ENCODE measurements at places on chromosomes 1 and 21. TPM values are rescaled to one million over a fixed set of nuclear protein-coding genes. Genes with fewer than 3 reads are reported as not detected.

GRCh38 chr1:167477986-167478385 is 40.3 kb downstream of the CD247 start:
- DNase-seq = no peak

DNA sequence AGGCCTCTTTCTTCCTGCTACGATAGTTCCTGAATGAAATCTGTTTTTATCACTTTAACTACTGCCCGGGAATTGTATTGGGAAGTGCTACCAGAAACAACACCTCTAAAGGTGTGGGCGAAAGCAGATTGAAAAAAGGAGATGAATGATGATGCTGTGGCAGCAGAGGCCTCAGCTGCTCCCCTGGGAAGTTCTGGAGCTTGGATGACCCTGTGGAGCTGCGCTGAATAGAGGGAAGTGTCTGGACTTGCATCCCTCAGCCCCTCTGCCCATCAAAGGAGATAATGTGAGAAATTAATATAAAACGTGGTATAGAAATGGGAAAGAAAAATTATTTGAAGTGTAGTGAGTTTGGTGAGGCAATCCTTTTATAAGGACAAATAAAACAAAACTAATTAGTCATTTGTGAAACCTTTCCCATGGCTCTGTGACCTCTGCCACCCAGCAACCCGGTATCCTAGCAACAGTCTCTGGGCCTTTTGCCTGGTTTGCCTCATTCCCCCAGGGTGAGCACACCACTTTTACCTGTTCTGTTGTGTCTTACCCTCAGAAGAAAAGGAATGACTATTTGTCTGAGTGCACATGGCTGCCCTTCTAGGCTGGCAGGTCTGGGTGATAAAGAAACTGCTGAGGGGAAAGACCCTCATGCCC is 21.3 kb downstream of the OVAAL start:
- DNase-seq = no peak

- no peak for DNase-seq
Measured at GRCh38 chr1:216700779-216701178, 22.4 kb downstream of the ESRRG start.

GRCh38 chr1:70785287-70785686 is 262.3 kb downstream of the PTGER3 start:
- DNase-seq = no peak

DNA sequence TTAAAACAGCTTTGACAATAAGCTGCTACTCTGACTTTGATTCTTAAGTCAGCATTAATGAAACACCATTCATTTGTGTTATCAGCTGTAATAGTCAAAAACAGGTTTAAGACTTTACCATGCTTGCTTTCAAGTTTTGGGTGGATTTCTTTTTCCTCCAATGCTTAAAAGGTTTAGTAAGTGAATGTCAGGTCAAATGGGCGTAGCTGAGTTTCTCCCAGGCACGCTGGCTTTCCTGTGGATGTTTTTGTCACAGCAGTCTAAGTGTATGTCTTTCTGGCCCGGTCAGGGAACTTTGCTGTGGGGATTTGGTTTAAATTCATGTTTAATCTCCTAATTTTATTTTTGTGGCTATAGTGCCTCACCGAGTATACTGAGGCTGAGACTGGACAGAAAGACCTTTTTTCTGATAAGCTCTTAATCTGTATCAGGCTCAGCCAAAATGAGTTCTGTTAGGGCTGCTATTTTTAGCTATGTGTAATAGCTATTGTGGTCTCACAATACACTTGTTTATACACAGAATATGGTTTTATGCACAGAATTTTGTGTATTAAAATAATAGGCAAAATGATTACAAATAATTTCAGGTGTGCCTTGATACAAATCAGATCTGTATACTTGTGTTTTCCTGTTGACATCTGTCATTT is 292.8 kb downstream of the DISC1 start:
- no peak for DNase-seq

- no peak for DNase-seq
Measured at GRCh38 chr1:66980745-66981367, 56.1 kb downstream of the MIER1 start.

DNA sequence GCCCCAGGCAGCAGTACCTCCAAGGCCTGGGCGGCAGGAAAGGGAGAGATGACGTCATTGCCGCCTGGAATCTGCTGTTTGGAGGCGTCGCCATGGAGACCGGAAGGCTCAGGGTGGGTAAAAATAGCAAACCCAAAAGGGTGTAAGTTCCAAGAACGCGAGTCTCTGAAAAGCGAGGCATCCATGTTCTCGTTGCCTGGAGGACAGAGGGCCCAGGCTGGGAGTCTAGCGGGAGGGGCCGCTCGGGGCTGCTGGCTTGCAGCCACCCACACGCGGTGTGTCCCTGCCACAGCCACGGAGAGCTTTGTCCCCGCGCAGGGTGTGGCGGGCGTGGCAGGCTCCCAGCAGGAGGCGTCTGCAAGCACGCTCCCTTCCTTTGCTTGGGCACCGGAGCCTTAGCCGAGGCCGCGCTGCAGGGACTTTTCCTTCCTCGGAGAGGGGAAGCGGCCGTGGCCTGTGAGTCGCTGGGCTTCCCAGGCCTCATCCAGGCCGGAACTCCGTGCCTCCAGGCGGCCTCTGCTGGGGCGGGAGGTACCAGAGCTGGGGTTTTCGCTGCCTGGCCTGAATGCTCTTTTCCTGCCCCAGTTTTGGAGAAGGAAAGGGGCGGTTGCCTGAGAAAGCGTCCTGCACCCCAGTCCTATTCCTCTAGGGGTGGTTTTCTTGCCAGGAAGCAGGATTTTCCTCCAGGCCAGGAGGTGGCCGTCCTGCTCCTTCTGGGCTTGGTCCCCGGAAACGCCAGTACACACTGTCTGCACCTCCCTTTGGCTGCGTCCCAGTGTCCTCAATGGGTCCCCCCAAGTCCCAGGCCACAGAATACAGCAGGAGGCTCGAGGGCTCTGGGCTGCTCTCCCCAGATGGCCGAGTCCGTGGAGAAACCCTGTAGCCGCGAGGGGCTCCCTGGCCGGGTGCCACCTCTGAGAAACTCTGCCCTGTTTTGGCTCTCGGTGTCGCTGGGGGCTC is 15.3 kb upstream of the SKI start:
- DNase-seq = peak; percentile 87

- DNase-seq = no peak
Measured at GRCh38 chr21:31340514-31340913, 3.5 kb downstream of the TIAM1 start.

- DNase-seq = no peak
Measured at GRCh38 chr1:207313131-207313530, 8.3 kb upstream of the CD55 start.

DNA sequence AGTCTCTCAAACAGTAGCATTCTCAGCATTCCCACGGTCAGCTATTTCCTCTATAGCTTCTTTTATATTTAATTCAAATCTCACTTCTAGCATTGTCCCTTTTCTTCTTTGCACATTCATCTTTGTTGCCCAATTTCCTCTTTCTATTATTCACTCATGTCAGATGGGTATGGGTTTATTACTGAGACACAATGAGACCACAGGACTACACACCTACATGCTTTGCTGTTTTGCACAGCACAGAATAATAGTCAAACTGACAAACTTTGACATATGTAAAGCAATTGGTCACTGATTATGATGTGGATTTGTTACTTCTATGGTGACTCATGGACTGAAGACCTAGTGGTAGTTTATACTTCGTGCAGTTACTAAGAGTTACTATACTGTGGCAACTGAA is 5.8 kb upstream of the CD1C start:
- no peak for DNase-seq

DNA sequence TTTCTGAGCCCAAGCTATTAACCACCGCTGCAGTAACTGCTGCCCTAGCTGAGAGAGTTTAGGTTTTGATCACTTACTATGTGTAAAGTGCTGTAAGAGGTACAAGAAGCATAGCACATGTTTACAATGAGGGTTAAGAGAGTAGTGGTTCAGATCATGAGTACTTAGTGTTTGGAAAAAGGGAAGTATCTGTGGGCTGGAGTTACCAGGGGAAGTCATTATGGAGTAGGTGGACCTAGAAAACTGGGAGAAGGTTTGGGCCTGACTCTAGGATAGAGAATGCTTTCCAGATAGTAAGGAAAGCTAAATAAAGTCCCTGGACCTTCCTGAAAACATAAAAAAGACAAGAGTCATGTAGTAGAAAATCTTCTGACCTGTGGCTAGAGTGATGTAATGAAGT is 149.6 kb upstream of the PLXNA2 start:
- DNase-seq = no peak

GRCh38 chr1:66455446-66455845 is 78.5 kb upstream of the SGIP1 start:
- DNase-seq = no peak

- DNase-seq = no peak
Measured at GRCh38 chr1:153190373-153190772, 12.9 kb upstream of the LELP1 start.

DNA sequence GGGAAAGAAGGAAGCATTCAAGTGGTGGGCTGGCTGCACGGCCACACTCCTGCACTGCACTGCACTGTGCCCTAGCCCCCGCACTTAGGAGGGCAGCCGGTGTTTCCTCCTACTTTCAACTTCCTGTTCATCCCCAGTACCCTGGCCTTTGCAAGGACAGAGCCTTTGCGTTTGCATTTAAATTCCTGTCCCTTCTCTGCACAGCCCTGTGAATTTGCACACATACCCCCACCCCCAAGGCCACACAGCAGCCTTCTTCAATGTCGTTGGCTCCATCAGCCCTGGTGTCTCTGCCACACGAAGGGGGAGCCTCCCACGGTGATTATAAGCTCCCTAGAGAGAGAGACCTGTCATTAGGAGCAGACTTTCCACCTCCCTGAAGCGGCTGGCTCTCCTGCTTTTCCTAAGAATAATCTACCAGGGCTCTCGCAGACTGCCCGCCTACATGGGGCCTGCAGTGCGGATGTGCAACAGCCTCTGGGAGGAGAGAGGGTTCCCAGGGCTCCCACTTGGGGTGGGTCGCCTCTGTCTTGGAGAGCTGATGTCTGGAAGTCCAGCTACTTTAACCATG is 13.2 kb upstream of the SLC45A3 start:
- DNase-seq = no peak

DNA sequence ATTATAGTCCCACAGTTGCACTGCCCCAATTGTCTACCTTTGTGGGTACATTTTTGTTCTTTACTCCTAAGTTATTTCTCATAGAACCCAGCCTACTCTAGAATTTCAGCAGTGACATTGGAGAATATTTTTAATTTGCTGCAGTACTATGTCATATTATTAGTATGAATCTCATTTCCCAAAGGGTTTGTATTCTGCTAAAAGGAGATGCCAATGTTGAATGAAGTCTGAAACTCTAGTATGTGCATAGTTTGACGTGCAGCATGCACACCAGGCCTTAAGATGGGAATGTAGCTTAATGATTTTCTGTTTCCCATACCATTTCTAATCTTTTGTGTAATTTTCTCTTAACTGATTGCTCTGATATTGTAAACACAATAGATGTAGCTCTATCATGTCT is 10.5 kb upstream of the C1orf105 start:
- DNase-seq = no peak

DNA sequence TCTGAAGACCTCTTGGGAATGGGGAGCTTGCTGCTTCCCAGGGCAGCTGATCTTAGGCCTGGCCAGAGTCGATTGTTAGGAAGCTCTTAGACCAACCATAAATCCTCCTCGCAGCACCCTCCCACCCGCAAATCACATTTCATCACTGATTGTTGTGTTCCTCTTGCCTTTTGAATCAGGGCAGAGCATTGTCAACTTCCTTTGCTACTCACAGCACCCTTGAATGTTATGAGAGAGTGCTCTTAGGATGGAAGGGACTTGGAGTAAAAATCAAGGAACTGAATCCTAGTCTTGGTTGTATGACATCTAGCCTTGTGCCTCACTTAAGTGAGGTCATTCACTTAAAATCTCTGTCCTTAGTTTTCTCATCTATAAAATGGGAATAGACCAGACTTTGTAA is 3.0 kb downstream of the VASH2 start:
- no peak for DNase-seq

DNA sequence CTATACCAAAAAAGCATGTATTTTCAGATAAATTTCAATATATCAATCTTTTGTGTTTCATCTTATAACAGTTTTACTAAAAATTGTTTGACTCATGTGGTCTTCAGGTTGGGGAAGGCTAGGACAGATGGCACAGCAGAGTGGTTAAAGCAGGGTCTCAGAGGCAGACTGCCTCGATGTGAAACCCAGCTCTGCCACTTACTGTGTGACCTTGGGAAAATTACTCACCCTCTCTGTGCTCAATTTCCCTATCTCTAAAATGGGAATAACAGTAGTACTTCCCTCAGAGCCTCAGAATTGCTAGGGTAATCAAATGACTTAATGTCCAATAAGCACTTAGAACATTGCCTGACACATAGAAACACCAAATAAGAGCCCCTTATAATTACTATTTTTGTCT is 262.1 kb upstream of the FMN2 start:
- no peak for DNase-seq

- no peak for DNase-seq
Measured at GRCh38 chr1:209675565-209676154, 448 bp downstream of the G0S2 start.

DNA sequence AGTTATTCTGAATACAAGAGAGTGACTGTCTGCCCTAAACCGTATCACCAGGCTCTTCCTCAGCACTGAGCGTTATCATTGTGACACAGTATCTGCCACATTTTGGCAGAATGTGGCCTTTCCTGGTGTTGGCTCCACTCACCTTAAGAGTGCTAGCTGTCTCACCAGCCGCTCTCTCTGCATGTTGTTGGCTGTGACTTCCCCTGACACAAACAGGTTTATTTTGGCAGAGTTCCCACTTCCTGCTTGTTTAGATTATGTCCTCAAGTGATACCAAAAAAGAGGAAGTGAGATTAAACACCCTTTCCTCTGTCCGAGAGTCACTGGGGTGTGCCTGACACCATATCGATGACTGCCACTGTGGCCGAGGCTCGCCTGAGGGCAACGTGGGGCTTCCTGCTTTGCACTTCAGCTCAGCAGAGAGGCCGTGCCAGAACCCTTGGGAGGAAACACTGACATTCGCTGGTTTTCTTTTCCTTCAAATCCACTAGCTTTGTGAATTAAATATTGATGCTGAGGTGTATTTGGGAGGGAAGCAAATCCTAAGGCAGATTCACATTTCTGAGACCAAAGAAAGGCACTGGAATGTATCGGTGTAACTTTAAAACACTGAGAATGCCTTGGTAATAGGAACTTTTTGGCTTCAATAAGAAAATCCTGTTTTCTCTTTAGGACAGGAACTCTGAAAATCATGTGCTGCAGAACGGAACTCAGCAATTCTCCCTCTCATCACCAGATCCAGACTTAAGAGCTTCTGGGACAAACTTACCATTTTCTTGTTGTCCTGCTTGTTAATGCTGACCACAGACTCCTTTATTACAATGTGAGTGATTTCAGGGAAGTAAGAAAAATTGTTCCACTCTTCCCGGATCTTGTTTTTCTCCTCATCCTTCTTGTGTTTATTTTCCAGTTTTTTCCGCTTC is 102.1 kb downstream of the JAK1 start:
- DNase-seq = no peak

DNA sequence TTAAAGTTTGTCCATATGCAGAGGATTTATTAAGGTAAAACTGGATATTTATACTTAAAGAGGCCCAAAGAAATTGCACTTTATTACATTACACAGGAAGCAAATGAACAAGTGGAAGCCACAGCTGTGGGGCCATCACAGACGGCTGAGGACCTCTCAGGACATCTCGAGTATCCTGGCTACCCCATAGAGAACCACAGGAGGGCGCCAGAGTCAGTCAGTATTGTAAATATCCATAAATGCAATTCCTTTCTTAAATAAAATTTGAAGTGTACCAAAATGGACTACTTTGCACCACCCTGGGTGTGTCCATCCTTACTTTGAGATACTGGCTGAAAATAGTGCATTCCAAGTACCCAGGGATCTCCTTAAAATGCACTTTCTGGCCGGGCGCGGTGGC is 257.2 kb downstream of the MRPL39 start:
- DNase-seq = no peak

The PRRX1 gene
- polyA plus RNA-seq = 154 TPM

The S100A7 gene
- polyA plus RNA-seq = not detected

The RPL22 gene
- polyA plus RNA-seq = 76.9 TPM

The OR2G6 gene
- polyA plus RNA-seq = not detected

The SPRR2F gene
- not detected for polyA plus RNA-seq

The CSF3R gene
- polyA plus RNA-seq = not detected

The TRIM46 gene
- 5.4 TPM for polyA plus RNA-seq
